ENCODE measurements at places on chromosomes 11 and 22. TPM values are rescaled to one million over a fixed set of nuclear protein-coding genes. Genes with fewer than 3 reads are reported as not detected.

The SMTNL1 gene
- not detected for total RNA-seq

DNA sequence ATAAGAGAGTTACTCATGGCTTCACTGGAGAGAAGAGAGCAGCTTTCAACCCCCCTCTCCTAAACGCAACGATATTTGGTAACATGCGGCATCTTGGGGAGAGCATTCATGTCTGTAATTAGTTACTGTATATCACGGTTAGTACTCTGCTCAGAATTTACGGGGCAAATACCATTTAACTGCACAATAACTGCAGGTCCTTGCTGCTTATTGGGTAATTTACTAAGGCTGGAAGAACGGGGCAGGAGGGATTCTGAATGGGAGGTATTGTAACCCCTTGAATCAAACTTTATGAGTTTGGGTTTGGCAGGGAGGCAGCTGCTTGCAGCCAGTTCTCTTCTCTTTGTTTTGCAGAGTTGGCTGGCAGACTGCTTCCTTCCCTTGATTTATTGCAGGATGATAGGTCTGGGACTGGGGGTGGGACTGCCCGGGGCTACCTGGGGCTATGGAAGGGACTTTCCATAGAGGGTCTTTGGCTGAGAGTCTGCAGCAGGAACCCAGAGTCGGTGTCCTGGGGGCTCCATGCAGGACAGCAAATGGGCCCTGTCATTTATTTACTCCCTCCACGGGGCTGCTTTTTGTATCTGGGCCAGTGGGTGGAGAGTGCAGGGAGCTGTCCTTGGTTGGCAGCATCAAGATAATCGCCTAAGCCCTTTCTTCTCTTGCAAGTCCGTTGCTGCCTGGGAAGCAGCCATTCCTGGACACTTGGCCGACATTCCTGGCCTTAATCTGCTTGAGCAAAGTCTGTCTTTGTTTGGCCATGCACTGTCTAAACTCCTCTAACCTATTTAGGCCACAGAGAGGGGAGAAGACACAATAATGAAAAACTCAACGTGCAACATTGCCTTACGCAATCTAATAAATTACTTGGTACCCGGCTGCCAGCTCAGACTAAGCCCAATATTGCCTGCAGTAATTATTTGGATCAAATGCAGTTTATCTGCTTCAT lies 188.9 kb downstream of the ST3GAL4 start:
- no peak overlapping the region for H3K27ac ChIP-seq
- DNase-seq, result no peak
- H3K27me3 ChIP-seq, result no peaks in the 10 kb centered on the region
- no peak overlapping the region for H3K4me3 ChIP-seq

GRCh38 chr11:119433358-119433725 lies 10.4 kb upstream of the THY1 start:
- no peak overlapping the region for H3K27ac ChIP-seq
- H3K4me1 ChIP-seq, result no peaks in the 10 kb centered on the region
- H3K36me3 ChIP-seq, result no peaks in the 10 kb centered on the region
- no peak for DNase-seq

- H3K36me3 ChIP-seq, result no peaks in the 10 kb centered on the region
- DNase-seq, result no peak
- peaks cover 3% of the 10 kb centered on the region for H3K4me1 ChIP-seq
- no peaks in the 10 kb centered on the region for H3K27me3 ChIP-seq
- no peak overlapping the region for H3K4me3 ChIP-seq
Observed at GRCh38 chr11:85946221-85946620, 91.0 kb downstream of the CCDC83 start.

- H3K36me3 ChIP-seq, result no peaks in the 10 kb centered on the region
- no peak for DNase-seq
- no peak overlapping the region for H3K4me3 ChIP-seq
- H3K27ac ChIP-seq, result no peak overlapping the region
Observed at GRCh38 chr11:35647421-35648093, 15.0 kb upstream of the TRIM44 start.

Data from natural killer cell (primary cell).